ENCODE measurements at places on chromosomes 12 and 14. TPM values are rescaled to one million over a fixed set of nuclear protein-coding genes. Genes with fewer than 3 reads are reported as not detected.

The KIF5A gene
- total RNA-seq = not detected

The PLA2G1B gene
- total RNA-seq = not detected

The SLC22A17 gene
- total RNA-seq = 0.17 TPM

The E2F7 gene
- 2.4 TPM for total RNA-seq

The CAPZA3 gene
- not detected for total RNA-seq

The CACNB3 gene
- total RNA-seq = 5.5 TPM

The TAS2R10 gene
- 0.43 TPM for total RNA-seq

The EIF2S3B gene
- 0.54 TPM for total RNA-seq

The OR6C3 gene
- total RNA-seq = not detected

The RNASE3 gene
- total RNA-seq = not detected

The EML5 gene
- total RNA-seq = 0.09 TPM
